ENCODE measurements at places on chromosomes 16 and 17.

- DNase-seq, result peak; percentile 84
Measured at GRCh38 chr16:27230562-27231001, 27.3 kb downstream of the KDM8 start.

GRCh38 chr17:40699853-40700252 is 3.7 kb downstream of the KRT24 start:
- no peak for DNase-seq

DNA sequence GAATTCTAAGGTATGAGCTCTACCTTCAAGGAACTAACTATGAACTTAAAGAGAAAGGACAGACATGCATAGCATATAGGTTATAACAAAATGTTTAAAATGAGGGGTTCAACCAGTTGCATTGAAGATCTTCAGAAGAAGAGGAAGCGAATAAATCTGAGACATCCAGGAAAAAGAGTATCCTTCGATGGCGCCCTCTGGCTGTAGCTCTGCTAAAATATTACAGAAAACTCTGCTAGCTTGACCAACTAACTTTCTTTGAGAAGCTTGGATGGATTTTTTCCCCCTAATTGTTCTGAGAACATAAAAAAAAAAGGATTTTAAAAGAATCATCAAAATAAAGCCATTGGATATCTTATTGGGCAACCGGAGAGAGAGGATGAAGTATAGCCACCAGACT is 659.9 kb upstream of the SOX9 start:
- no peak for DNase-seq

DNA sequence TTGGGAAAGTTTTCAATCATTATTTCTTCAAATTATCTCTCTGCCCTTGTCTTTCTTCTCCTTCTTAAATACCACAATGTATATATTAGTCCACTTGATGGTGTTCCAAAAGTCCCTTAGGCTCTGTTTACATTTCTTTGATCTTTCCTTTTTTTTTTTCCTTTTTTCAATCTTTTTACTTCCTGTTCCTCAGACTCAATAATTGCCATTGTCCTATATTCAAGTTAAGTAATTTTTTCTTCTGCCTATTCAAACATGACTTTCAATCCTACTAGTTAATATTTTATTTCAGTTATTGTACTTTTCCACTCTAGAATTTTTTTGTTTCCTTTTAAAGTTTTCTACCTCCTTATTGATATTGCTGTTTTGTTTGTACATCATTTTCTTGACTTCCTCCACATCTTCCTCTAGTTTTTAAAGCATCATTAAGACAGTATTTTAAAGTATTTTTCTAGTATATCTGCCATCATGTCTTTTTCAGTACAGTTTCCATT is 15.8 kb upstream of the UQCRC2 start:
- DNase-seq, result no peak

DNA sequence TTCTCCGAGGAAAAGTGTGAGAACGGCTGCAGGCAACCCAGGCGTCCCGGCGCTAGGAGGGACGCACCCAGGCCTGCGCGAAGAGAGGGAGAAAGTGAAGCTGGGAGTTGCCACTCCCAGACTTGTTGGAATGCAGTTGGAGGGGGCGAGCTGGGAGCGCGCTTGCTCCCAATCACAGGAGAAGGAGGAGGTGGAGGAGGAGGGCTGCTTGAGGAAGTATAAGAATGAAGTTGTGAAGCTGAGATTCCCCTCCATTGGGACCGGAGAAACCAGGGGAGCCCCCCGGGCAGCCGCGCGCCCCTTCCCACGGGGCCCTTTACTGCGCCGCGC is at the start of gene ERBB2:
TSS of gene ERBB2 (plus strand) at position 247 of the 330 bp plus-strand sequence. CDS start 175 bp downstream, outside the sequence.
- DNase-seq, result no peak

- no peak for DNase-seq
Measured at GRCh38 chr16:47065766-47066688, 77.7 kb downstream of the NETO2 start.

DNA sequence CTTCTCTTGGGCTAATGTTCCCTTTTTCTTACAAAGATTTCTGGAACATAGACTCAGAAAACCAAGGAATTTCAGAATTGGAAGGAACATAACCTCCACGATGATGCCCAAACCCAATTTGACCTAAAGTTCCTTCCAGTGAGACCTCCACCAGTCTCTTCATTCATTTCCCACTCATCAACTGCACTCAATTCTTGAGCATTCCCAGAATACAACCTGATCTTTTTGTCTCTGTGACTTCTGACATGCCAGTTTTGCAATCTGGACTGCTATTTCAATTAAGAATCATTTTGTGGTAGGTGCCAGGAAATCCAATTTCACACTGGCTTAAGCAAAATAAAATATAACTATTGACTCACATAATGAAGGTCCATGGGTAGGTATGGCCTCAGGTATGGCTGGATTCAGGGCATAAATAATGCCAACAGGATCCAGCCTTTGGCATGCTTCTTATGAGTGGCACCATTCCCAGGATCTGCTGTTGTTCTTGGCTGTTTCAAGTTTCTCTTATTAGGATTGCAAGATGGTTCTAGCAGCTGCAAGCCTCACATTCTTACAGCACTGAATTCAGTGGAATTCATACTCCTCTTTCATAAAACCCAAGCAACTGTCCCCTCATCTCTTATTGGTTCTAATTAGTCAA is 184.3 kb downstream of the HS3ST4 start:
- DNase-seq, result no peak

GRCh38 chr17:35660902-35661301 is 70.5 kb upstream of the RASL10B start:
- no peak for DNase-seq

- no peak for DNase-seq
Measured at GRCh38 chr16:82192665-82193064, 22.6 kb upstream of the MPHOSPH6 start.

DNA sequence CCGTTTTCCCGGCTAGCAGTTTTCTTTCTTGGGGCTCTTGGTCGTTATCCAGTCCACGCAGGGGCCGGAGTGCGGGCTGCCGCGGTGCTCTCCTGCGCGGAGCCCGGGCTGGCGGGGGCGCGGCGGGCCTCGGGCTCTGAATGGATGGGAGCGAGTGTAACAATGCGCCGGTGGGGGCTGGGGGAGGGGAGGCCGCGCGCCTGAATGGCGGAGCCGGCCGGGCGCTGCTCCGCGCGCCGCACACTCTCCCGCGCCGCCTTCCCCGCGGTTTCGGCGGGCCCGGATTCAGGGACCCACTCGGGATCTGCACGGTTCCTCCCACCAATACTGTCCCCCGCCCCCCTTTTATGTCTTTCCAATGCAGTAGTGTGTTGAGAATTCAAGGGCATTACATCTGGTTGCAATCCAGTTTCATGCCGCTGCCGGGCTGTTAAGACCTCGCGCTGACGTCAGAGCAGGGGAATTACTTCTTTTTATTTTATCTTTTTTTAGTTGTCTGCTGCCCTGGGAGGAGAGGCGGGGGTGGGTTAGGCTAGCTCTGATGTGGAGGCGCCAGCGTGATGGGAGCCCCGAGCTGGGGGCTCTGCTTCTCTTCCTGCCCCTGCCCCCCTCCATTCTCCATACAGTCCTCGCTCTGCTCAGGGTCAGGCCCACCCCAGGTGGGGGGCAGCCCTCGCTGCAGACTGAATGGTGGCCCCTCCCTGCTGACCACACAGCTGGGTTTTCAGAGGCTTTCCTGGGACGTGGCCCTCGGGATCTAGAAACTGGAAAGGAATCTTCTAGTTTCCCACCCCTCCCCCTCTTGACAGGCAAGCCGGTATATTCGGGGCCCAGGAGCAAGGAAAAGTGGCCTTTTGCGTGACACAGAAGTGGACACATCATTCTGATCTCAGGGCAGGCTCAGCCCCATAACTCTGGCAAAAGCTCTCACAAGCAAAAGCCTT is 1.8 kb downstream of the RAI1 start:
- DNase-seq, result peak; percentile 37

DNA sequence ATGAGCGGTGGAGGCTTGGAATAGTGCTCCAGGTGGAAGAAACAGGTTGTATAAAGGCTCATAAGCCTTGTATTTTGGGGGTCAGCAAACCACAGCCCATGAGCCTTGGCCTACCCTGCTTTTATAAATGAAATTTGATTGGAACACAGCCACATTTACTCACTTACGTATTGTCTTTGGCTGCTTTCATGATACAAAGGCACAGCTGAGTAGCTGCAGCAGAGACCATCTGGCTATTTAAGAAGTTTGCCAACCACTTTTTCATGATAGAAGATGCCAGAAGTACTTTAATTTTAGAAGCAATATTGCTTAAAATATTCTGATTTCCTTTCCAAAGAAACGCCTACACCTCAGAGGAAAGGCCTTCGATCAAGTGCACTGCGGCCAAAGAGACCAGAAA is 73.8 kb downstream of the C17orf58 start:
- DNase-seq, result no peak

- peak; percentile 34 for DNase-seq
Measured at GRCh38 chr17:8785547-8786413, 13.4 kb downstream of the MFSD6L start.

GRCh38 chr17:30302241-30302640 is 10.5 kb upstream of the BLMH start:
- no peak for DNase-seq

- no peak for DNase-seq
Measured at GRCh38 chr16:71540-72401, 660 bp downstream of the RHBDF1 start.

- DNase-seq, result no peak
Measured at GRCh38 chr17:49455272-49455861, 39.7 kb upstream of the NGFR start.

- no peak for DNase-seq
Measured at GRCh38 chr17:77763575-77763974, 194.9 kb upstream of the TNRC6C start.

DNA sequence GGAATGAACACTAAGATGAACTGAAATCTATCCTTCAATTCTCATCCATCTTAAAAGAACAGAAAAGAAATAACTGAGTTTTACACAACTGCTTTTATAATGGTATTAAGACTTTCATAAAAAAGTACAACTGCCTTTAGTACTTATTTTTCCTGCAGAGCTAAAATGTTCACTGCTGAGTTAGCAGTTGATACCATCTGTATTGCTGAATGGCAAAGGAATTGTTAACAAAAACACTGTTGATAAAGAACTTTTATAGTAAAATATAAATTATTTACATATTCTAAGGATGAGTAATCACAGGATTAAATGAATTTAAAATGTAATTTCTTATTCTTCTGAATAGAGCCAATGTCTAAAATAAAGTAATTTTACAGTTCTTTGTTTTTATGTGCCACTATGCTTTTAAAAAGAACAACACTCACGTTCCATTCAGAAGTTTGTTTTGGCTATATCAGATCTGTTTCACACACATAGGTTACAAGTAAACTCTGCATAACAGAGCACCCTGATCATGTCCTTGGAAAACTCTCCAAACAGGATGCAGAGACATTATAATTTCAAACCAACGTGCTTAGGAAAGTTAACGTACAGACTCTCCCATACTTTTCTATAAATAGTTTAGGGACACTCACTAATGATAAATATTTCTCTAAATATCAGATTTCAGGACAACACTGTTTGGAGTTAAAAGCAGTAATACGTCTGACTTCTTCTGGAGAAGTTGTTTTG is 151.1 kb downstream of the ITFG1 start:
- no peak for DNase-seq

DNA sequence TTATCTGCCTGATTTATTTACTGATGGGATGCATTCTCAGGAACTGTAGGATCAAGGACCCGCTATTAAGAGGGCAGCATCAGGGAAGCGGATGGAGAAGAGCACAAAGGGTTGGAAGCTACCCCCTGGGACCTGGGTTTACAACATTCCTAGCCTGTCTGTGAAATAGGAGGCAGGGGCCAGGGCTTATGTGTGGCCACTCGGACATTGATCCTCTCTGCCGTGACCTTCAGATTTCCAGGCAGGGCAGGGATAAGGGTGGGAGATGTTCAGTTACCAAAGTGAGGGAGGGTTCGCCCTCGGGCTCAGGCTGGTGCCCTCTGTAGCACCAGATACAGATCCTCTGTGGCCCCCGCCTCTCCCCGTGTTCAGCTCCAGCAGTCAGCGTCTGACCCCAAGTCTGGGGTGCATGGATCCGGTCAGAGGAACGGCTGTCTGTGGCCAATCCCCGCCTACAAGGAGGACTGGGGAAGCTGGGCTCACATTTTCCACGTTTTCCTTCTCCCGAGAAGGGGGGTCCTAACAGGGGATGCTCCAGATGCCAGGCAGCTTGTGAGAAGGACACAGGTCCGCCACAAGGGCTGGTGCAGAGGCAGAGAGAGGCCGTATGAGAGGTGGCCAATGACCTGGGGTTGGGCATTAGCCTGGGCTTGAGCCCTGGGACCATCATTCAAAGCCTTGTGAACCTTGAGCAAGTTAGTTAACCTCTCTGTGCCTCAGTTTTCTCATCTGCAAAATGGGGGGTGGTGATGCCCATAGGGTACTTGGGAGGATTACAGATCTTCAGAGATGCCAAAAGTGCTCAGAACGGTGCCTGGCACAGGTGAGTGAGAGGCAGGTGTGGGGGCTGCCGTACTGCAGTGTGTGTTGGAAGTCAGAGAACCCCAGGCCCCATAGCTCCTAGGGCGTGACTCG is 48.3 kb downstream of the ATP2C2 start:
- no peak for DNase-seq

GRCh38 chr17:78528541-78528940 is 48.7 kb downstream of the DNAH17 start:
- DNase-seq, result no peak

DNA sequence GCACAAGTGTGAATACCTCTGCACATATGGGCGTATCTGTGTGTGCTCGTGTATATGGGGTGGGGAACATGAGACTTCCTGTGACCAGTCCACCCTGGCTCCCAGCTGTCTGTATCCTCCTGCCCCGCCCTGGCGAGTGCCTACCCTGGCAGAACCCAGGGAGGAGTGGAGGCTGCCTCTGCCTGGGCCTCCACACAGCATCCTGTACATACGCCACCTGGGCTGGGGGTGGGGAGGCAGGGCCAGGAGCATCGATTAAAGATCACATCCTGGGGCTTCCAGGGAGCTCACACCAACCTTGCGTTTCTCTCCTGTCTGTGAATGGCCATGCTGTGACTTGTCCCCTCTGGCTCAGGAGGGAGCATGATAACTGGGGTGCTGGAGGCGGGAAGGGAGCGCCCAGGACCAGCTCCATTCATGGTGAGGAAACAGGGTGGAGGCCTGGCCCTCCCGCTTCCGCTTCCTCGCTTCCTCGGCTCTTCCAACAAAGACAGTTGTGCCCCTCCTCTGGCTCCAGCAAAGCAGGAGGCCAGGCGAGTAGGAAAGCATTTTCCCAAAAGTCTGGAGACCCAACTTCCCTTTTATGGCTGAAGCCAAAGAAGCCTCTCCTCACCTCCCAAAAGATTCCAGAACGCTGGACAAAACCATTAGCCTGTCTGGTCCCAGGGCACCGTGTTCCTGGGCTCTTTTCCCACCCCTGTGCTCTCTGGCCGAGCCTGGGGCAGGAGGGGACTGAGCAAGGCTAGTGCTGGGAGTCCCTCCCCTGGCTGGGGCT is 22.9 kb downstream of the ADAM11 start:
- DNase-seq, result no peak

DNA sequence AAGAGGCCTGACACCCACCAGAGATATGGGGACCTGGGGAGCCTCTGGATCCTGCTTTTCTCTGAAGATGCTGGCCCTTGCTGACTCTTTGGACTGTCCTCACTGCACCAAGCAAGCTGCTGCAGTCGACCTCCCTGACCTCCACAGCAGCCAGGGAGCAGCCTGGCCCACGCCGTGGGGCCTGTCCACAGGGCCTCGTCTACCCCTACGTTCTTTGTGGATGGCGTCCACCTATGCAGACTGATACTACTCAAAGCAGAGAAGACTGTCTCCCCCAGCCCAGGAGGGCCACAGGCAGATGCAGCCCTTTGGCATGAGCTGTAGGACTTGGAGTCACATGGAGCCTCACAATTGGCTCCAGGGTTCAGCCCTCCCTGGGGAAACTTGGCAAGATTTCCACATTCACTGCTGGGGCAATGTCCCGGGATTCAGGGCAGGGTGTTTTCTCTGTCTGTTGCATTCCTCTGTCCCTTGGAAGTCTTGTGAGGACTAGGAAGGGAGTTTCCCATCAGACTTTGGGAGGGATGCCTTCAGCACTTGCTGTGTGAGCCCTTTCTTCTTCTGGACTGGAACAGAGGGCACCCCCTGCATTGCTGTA is 152.2 kb downstream of the NTN1 start:
- no peak for DNase-seq

All from activated effector memory CD4-positive, alpha-beta T cell treated with Interleukin-2 at 50 U/mL for 16 hours (primary cell).